ENCODE measurements at places on chromosomes 2 and 18. TPM values are rescaled to one million over a fixed set of nuclear protein-coding genes. Genes with fewer than 3 reads are reported as not detected.

DNA sequence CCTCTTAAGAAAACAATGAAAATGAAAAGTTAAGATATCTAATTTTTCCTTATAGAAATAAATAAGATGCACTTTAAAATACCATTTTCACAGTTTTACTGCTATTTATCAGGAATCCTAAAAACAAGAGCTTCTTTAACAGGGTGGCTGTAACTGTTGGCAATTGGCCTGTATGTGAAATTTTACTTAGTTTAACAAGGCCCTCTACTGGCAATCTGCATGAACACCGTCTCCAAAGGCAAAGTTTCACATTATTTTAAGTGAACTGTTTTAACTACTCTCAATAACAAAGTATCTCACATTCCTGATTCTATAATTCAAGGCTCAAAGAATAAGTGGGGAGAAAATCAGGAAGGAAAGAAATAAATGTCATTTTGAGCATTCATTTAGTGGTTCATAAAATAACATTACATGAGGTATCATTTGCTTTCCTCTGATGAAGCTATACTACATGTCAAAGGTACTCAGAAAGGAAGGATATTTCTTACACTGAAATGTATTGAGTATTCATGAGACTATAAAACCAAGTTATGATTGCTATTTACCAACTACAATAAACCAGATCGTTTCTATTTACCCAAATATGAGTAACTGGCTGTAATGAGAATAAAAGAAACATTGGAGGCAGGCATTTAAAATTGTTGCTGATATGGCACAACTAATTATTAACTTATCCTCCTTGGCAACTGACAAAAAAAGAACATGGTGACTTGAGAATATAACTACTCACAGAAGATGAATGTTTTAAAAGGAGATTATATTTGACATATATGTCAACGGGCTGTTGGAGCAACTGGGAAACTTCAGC is 7.0 kb downstream of the NCKAP5 start:
- H3K4me1 ChIP-seq = no peaks in the 10 kb centered on the region
- no peaks in the 10 kb centered on the region for H3K27me3 ChIP-seq

DNA sequence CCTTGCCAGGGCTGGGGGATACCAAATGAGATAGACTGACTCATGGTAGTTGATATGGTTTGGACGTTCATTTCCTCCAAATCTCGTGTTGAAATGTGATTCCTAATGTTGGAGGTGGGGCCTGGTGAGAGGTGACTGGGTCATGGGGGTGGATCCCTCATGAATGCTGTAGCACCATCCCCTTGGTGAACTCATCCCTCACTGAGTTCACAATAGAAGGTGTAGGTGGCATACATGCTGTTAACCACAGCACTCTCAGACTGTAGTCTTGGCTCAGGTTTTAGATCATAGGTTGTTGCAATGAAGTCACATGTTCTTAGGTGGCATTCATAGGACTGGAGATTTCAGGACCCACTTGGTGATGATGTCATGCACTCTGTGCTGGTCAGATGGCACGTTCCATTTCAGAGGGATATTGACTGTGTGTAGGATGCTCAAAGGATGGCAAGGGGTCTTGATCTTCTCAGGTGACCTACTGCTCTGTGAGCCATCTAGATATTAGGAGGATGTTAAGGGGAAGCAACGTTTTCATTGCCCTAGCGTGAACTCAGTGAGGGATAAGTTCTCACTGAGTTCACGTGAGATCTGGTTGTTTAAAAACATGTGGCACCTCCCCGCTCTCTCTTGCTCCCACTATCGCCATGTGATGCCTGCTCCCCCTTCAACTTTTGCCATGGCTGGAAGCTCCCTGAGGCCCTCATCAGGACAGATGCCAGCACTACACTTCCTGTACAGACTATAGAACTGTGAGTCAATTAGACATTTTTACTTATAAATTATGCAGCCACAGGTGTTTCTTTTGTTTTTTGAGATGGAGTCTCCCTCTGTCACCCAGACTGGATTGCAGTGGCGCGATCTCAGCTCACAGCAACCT is 73.8 kb upstream of the ACAA2 start:
- DNase-seq = no peak
- H3K36me3 ChIP-seq = no peaks in the 10 kb centered on the region

DNA sequence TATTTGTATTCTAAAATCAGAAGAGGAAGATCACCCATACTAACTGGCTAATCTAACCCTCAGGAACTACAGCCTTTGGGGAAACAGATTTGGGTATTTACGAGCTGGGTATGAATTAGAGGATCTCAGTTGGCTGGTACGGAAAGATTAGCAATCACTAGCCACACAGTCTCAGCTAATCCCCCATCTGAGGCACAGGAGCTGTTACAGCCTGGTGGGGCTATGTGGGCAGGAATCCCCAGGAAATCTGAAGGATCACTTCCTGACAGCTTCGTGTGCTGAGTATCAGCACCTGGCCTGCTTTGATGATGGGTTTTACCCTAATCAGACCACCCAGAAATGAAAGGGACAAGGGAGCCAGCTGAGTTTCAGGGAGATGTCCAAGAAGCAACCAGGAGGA is 206.3 kb downstream of the AFF3 start:
- no peaks in the 10 kb centered on the region for H3K36me3 ChIP-seq
- peaks cover 6% of the 10 kb centered on the region for H3K27me3 ChIP-seq
- no peak overlapping the region for H3K4me3 ChIP-seq
- H3K4me1 ChIP-seq = no peaks in the 10 kb centered on the region

DNA sequence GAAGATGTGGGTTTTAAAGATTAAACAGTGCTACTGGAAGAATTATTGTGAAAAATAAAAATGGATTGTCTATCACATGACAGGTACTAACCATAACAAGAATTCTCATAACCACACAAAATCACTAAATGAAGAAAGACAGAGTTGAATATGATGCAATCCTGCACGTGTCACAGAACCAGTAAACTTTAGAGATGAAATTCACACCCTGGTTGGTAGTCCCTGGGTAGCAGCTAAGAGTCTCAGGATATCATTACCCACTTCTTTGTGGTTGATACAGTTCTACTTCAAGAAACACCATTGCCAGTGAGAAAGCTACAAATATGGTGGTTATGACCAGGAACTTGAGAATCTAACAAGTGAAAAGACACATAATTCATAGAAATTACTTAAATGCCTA is 450.2 kb downstream of the ERBB4 start:
- no peaks in the 10 kb centered on the region for H3K27me3 ChIP-seq
- no peak overlapping the region for H3K27ac ChIP-seq
- H3K4me1 ChIP-seq = no peaks in the 10 kb centered on the region
- DNase-seq = no peak

GDF7 gene
- 0.03 TPM for polyA plus RNA-seq

DNA sequence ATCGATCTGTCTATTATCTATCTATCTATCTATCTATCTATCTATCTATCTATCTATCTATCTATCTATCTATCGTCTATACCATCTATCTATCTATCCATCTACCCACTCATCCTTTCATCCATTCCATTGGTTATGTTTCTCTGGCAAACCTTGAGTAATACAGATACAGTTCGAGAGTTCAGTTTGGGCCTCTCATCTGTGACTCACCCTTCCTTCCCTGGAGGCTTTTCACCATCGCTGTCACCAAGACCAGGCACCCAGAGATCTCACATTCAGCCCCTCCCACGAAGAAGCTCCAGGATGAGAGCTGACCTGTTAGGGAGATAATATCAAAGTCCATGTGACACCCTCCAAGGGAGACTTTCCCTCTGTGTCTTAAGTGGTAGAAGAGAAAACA is 164.1 kb upstream of the CELF4 start:
- no peaks in the 10 kb centered on the region for H3K36me3 ChIP-seq
- H3K27ac ChIP-seq = no peak overlapping the region
- H3K27me3 ChIP-seq = no peaks in the 10 kb centered on the region
- DNase-seq = no peak
- H3K4me1 ChIP-seq = no peaks in the 10 kb centered on the region

DNA sequence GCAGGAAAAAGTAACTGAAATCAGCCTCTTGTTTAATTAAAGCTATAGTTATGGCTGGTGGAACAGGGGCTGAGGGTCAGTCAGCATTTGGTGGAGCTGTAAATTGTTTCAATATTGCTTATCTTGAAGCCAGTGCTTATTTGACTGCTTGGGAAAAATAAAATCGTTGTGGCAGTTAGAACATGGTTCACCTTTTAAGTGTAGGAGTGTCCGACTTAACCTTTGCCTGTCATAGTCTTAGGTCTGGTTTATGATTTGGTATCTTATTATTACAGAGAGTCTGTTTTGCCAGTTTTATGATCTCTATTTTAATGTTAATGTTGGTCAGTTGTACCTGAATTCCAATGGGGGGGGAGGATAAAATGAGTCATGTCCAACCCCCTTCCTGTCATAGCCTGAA is 27.2 kb upstream of the NOL4 start:
- DNase-seq = no peak
- no peaks in the 10 kb centered on the region for H3K36me3 ChIP-seq
- no peak overlapping the region for H3K27ac ChIP-seq
- no peaks in the 10 kb centered on the region for H3K4me1 ChIP-seq

CPO gene
- not detected for polyA plus RNA-seq
